T47D (cell line): ENCODE measurements at places on chromosomes 16 and 17.
A peak's percentile ranks its signal among the peaks of the same experiment; 100 is the strongest.

DNA sequence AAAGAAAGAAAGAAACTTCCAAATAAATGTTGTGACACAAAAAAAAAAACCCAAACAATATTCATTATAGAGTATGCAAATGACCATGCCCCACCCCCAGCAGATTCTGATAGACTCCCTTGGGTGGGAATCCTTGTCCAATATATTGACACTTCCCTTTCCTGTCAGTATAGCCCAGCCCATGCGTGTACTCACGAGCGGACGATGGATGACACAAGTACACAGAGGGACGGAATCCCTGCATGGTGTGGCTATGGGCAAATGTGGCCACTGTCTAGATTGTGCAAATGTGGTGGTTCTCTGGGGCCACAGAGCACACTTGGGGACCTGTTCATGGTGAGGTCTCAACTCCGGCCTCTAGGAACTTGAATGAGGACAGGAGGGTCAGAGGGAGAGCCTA is 3.1 kb downstream of the RAB37 start:
- DNase-seq: no peak

DNA sequence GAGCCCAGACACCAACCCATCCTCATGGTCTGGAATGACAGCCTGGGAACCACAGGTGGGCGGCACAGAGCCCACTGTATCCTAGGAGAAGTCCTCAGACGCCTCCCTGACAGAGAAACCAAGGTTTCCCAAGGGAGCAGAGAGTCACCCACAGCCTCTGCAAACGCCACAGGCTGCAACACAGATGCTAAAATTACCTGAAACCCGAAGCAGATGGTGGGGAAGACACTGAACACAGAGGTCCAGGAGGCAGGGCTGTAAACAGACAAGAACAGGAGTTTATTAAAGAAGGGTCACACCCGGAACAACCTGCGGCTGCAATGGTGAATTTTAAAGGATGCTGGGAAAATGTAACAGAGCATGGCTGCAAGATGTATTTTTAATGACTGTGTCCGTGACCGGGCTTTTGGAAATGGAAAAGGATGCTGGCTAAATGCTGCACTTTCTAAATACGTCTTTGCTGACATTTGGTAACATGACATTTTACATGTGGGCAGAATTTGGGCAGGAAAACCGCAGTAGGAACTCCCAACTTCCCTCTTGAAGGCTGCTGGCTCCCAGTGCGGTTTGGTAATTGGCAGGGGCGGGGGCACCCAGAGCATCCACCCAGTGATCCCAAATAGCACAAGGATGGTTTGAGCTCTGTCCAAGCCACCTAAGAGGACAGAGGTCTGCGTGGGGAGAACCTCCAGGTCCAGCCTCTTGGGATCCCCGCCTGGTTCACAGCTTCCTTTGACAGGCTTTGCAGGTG is 13.1 kb downstream of the SLC38A8 start:
- DNase-seq: no peak

DNA sequence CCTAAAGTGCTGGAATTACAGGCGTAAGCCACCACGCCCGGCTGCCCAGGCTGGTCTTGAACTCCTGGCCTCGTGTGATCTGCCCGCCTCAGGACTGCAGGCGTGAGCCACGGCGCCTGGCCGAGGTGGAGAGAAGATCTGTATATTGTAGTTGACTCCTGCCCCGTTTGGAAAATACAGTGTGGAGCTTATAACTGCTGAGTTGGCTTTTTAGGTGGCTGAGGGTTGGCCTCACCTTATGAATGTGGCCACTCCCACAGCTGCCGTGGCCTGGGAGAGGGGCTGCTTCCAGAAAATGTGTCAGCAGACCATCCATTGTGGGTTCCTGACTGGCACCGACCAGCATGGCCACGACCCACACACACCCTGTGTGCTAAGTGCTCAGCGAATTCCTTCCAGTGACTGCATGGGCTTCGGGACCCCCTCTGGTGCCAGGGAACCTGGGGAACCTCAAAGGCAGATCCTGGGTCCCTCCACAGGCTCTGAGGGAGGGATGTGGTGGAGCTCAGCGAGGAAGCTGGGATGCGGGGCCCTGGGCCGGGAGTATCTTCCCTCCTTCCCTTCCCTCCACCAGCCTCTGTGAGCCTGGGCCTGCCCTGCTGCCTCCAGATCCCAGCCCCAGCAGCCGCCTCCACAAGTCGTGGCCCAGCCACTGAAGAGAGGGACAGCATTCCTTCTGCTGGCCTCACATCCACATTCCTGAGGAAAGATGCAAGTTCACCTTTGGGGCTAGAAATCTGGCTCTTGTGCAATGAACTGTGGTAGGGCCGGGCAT is 10.9 kb upstream of the RAB11FIP3 start:
- peak; percentile 72 for DNase-seq

DNA sequence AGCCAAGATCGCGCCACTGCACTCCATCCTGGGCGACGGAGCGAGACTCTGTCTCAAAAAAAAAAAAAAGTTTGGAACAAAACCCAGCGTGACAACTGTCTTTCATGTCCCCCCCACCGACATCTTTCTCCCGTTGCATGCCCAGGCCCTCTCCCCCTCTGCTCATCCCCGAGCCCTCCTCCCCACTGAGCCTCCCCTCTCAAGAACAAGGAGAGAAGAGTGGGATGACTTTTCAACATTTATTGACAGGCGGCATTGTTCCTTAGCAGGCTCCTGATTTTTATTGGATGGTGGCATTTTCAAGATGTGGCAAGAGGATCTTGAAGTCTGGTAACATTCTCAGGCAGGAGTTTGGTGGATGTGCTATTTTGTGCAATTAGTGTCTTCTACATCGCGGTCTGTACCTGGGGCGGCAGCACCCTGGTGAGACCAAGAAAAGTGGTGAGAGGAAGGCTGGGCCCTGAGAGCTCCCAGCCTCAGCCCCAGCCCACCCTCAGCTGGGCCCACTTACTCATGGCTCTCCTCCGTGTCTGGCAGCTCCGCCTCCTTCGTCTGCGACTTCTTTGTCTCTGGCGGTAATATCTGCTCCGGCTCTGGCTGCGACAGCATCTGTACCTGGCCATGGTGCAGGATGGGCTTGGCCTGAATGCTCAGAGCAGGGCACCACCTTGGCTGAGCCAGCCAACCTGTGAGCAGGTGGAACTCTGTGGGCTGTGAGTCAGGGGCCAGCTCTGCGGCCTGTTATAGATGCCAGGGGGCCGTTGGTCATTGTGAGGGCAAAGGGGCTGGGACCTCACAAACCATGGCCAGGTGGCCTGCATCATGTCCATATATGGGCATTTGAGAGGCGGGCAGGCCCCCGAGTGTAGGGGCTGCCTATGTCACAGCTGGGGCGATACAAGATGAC is at the start of gene PRM1:
Gene PRM1, minus strand, starts transcription at position 715 of the 907 bp plus-strand sequence. Its CDS starts 92 bp downstream, at position 623.
- DNase-seq: no peak

GRCh38 chr16:74862743-74863244 is 88.2 kb upstream of the FA2H start:
- DNase-seq: peak; percentile 41

DNA sequence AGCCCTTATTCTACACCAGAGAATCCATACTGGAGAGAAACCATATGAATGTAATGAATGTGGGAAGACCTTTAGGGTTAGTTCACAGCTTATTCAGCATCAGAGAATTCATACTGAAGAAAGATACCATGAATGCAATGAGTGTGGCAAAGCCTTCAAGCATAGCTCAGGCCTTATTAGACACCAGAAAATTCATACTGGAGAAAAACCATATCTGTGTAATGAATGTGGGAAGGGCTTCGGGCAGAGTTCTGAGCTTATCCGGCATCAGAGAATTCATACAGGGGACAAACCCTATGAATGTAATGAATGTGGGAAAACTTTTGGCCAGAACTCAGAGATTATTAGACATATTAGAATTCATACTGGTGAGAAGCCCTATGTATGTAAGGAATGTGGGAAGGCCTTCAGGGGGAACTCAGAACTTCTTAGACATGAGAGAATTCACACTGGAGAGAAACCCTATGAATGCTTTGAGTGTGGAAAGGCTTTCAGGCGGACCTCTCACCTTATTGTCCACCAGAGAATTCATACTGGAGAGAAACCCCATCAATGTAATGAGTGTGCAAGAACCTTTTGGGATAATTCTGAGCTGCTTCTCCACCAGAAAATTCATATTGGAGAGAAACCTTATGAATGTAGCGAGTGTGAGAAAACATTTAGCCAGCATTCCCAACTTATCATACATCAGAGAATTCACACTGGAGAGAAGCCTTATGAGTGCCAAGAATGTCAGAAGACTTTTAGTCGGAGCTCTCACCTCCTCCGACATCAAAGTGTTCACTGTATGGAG is 14.1 kb downstream of the ZFP3 start:
- no peak for DNase-seq

GRCh38 chr16:58471209-58471975 is 28.6 kb upstream of the NDRG4 start:
- DNase-seq: peak; percentile 31

DNA sequence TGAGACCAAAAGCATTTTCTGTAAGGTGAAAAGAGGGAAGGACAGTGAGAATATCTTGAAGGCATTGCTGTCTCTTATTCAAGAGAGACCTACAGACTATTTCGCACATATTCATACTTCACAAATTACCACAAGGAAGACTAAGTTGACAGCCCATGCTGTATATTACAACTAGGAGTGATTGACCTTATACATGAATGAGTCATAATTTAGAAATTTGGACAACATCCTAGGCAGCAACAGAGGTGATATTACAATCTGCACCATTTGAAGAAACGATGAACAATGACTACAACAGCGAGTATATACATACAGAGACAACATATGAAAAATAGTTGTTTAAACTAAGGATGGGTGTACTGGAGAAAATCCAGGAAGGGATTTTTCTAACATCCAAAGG is 971.7 kb downstream of the CDH11 start:
- DNase-seq: no peak

- no peak for DNase-seq
Measured at GRCh38 chr16:84577034-84577803, 40.7 kb downstream of the COTL1 start.

- no peak for DNase-seq
Measured at GRCh38 chr17:64709481-64709880, 47.4 kb upstream of the SMURF2 start.

DNA sequence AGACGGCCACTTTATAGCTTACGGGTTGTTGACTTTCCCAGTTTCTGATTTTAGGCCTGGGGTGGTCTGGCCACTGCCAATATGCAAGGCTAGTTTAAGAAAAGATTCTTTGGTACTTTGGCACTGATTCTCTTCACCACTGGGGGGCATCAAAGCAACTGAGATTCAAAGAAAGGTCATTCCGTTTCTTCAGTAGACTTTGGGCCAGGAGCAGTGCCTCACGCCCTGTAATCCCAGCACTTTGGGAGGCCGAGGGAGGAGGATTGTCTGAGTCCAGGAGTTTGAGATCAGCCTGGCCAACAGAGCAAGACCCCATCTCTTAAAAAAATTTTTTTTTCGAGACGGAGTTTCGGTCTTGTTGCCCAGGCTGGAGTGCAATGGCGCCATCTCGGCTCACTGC is 53.0 kb downstream of the RPA1 start:
- DNase-seq: no peak

DNA sequence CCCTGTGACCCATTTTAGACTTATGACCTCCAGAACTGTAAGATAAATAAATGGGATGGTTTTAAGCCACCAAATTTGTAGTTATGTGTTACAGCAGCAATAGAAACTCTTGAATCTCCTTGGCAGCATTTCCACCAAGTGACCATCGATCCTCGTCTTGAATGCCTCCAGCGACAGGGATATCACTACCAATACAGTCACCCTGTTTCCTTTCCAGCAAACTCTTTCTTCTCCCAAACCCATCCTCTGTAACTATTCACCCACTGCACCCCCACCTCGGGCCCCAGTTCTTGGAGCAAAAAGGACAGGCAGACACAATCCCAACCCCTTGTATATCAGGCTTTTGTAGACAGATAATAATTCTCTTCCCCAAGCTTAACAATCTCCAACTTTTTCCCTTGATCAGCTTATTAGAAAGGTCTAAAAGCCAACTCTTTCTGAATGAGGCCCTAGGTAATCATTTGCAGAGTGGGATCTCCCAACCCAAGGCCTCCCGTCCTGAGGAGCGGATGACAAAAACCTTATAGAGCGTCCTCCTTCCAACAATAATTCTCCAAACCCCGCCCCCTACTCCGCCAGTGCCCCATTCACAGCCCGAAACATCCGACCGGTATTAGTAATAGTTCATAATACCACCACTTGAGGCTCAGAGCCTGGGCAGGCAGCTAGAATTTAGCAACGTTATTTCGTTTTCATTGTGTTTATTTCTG is 14.7 kb upstream of the PLLP start:
- no peak for DNase-seq

GRCh38 chr17:49071106-49071505 is 61.5 kb upstream of the B4GALNT2 start:
- no peak for DNase-seq
